ENCODE measurements at places on chromosomes 1 and 21.

GRCh38 chr1:34973326-34973725 lies 11.8 kb downstream of the TMEM35B start:
- DNase-seq, result no peak

- DNase-seq, result no peak
These were observed 242.7 kb downstream of the TM2D1 start for GRCh38 chr1:61482170-61482734.

DNA sequence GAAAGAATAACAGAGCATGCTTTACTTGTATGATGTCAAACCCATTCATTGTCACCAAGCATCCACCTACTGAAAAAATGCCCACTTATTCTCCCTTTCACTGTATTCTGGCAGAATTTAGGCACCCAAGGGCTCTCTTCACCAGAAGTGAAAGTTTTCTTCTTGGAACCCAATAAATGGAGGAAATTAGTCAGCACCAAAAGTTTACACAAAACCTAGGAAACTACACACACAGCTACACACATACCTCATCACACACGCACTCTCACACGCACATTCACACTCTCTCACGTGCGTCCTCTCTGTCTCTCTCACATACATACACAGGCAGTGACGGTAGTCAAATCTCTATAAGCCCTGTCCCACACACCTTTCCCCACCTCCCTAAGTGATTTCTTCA lies 37.6 kb downstream of the MCOLN2 start:
- no peak for DNase-seq

GRCh38 chr1:55416164-55416842 lies 201.1 kb upstream of the USP24 start:
- DNase-seq, result no peak

DNA sequence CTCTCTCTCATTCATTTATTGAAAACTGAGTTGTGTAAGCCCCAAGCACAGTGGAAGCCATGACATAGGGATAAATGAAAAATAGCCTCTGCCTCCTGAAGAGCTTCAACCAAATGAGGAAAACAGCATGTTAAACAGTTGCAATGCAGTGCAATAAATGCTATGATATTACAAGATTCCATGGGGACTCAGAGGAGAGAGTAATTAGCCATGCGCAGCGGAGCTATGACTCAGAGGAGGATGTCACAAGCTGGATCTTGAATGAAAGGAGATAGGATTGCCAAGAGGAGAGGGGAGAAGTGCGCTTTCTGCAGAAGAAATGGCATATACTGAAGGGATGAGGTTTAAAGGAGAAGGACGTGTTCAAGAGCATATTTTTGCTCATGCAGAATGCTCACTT lies 231.3 kb upstream of the PLXNA2 start:
- DNase-seq, result no peak

- DNase-seq, result no peak
These were observed 45.4 kb downstream of the KCND3 start for GRCh38 chr1:111943846-111944749.

DNA sequence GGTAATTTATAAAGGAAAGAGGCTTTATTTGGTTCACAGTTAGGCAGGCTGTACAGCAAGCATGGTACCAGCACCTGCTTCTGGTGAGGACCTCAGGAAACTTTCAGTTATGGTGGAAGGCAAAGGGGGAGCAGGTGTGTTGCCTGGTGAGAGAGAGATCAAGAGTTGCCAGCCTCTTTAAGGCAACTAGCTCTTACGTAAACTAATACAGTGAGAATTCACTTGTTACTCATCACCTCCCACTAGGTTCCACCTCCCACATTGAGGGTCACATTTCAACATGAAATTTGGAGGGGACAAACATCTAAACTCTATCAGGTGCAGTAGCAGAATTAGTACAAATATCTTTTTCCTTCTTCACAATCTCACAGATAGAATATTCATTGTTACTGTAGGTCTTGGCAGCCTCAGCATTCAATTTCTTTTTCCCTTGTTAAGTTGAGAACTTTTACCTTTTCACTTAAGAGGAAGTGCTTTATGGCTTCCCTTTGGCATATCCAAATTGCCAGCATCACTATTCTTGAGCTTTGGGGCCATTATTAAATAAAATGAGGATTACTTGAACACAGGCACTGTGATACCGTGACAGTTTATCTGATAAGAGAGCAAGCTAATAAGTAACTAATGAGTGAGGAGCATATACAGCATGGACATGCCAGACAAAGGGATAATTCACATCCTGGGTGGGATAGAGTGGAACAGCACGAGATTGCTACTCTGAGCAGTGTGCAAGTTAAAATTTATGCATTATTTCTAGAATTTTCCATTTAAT lies 48.4 kb downstream of the MAGI3 start:
- DNase-seq, result no peak

GRCh38 chr21:15928196-15928595 lies 198.4 kb downstream of the USP25 start:
- DNase-seq, result no peak

DNA sequence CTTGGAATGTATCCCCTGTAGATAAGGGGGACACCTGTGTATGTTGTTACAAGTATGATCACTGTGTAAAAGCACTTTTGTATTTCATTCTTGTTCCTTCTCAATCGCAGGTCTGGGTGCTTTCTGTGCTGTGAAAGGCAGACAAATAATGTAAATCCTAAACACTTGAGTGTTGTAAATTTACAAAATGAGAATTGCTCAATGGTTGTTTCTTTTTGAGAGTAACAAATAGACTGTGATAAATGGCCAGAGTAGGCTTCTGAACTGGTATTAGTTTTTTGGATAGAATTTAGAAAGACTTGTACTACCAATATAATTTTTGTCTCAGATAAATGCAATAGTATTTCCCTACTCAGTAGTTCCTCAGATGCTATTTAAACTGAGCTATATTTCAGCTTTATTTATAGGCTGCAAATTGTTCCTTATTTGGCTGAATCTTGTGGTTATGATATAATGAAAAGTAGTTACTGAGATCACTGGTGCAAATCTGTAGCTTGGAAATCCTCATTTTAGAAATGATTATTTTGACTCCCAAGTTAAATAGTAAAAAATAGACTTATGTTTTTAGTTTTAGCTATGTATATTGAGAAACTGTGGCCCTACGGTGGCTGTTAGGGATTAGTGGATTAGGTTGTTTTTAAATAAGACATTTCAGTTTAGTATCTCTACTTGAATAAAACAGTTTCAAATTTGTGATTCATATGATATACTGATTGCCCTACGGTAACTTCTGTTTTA lies 9.2 kb downstream of the BACH1 start:
- no peak for DNase-seq

- DNase-seq, result no peak
These were observed 2.6 kb upstream of the RAB7B start for GRCh38 chr1:206005778-206006180.

DNA sequence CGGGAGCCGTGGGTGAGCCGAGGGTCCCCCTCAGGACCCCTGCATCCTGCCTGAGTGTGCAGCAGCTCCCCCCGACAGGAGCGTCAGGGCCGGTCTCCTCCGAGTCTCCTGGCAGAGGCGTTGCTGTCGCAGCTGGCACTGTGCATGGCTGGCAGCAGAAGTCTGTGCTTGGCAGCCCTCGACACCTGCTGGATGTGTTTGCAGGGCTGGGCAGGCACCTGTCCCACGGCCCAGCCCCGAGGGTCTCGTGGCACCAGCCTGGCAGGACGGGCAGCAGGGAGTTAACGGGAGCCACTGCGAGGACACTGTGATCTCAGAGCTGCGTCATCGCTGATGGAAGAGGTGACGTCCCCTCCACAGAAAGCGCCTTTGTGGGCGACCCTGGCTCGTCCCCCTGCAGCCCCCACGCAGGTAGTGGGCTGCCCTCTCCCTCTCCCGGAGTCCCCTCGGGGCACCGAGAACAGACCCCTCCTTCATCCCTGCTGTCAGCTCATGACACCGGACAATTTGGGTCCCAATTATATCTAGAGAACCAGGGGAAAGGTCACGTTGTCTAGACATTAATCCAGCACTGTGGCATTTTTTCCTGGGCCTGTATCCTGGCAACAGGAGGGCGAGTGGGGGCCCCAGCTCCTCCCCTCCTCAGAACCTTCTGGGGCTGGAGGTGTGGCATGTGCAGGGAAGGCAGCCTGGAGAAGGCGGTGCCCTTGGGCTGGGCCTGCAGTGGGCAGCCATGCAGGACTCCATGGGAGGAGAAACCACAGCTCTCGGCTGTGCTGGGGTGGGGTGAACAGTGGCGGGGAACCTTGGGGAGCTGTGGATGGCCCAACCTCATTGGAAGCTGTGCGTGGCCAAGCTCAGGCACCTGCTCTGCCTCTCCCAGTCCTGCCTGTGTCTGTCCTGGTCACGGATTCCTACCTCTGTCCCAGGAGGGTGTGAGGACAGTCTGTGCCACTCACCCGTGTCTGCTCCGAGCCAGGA lies 15.4 kb downstream of the COL18A1 start:
- DNase-seq, result no peak

DNA sequence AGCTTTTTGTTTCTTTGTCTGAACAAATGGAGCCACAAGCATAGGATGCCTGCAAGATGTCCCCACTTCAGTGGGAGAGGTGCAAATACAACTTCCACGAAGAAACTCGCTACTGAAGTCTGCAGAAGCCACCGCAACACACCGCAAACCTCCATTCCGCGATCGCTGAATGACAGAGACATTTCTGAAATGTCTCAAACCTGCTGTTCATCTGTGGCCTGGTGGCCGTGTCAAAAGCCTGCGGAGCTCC lies 1.0 kb downstream of the TP53BP2 start:
- peak; percentile 27 for DNase-seq

DNA sequence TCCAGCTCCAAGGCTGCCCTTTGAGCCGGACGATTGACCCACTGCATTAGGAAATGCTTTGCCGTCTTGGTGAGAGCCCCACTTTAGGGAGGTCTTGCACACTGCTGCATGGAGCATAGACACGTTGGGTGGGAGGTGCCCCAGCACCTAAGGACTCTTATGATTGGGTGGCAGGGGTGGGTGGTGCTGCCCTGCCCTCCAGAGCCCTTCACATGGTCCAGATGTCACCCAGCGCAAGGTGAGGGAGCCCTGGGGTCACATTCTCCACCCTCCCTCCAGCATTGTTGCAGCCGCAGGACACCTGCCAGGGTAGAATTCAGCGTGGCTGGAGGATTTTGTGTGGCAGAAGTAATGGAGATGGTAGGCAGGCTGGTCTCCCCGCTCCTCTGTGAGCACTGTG lies 137.4 kb upstream of the COL6A1 start:
- no peak for DNase-seq

- DNase-seq, result peak; percentile 56
These were observed 5.1 kb downstream of the CLCNKB start for GRCh38 chr1:16048573-16049189.

- no peak for DNase-seq
These were observed 411.2 kb downstream of the MATN1 start for GRCh38 chr1:30312226-30312625.

- no peak for DNase-seq
These were observed 13.2 kb upstream of the CREG1 start for GRCh38 chr1:167566766-167567165.

- DNase-seq, result peak; percentile 42
These were observed 35.1 kb upstream of the IFNGR2 start for GRCh38 chr21:33368124-33368523.

- no peak for DNase-seq
These were observed 11.4 kb downstream of the PTPRU start for GRCh38 chr1:29247571-29248273.

DNA sequence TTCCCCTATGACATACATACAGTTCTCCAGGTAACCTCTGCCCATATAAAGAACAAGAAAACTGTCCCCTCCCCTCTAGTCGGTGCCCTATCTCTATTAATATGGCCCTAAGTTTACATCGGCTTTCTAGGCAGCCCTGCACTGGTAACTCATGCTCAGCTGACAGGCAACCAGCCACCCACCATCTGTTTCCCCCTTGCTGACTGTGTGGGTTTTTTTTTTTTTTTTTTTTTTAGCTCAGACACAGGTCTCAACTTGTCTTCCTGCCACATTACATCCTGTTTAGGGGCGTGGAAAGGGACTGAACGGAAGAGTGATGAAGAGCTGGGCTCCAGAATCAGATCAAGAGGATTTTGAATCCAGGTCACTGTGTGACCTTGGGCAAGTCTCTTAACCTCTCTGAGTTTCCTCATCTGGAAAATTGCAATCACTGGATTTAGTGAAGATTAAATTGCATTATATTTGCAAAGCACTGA lies 14.0 kb downstream of the LAPTM5 start:
- peak; percentile 87 for DNase-seq

GRCh38 chr1:82849460-82849859 lies 1048.7 kb downstream of the ADGRL2 start:
- no peak for DNase-seq

DNA sequence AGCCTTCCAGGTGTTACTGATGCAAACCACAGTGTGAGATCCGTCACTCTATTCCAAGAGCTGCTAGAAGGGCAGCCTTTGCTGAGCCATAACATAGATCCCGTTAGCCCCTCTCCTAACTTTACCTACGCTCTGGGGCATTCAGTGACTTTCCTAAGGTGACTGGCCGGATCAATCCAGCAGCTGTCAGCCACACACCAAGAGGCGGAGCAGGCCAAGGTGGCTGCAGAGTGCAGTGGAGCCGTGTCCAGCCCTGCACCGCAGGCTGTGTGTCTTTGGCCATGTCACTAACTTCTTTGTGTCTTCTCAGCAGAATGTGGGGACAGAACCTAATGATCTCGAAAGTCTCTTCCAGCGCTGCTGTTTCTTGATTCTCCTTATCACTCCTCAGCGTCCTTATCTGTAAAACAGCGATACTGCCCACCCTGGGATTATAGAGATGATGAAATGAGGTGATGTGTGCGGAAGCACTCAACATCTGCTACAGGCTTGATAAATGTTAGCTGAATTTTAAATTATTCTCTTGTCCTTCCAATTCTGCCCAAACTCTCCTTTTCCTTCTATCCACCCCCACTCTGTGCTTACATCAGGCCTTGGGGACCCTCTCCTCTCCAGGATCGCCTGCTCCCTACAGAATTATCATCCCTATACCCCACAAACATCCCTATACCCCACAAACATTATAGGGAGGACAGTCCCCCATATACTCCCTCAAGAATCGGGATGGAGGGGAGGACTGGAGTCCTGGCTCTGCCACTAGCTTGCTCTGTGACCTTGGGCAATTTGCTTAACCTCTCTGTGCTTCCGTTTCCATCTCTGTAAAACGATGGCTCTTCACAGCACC lies 25.8 kb upstream of the LRRN2 start:
- DNase-seq, result no peak

DNA sequence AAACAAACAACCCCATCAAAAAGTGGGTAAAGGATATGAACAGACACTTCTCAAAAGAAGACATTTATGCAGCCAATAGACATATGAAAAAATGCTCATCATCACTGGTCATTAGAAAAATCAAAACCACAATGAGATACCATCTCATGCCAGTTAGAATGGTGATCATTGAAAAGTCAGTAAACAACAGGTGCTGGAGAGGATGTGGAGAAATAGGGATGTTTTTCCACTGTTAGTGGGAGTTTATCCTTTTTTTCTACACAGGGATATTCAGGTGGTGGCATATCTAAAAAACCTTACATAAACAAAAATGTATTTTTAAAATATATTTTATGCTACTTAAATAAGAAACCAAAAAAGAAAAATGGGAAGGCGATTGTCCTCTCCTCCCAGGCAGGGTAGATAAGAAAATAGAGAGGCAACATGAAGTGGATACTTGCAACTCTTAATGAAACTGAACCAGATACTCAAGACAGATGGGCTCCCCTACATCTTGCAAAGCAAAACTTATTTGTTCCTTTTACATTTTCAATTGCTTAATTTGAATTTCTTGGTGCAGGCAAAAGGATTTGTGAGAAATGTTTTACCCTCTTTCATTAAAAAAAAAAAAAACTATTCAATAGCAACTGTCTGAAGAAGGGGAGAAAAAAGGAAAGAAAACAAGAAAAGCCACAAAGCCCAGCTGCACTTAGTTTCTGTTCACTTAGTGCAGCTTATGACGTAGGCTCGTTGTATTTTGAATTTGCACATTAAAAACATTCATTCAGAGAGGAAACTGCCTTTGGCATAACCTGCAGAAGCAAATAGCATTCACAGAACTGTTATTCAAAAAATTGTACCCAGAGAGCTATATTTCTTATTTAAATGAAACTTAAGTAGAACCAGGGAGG lies 36.9 kb upstream of the RGS1 start:
- peak; percentile 49 for DNase-seq

Measured in CD4-positive, alpha-beta T cell treated with Interleukin-4 for 1 hour (primary cell).